Erythroblast (primary cell): ENCODE measurements at places on chromosomes 1 and 21.
A peak's percentile ranks its signal among the peaks of the same experiment; 100 is the strongest.

GRCh38 chr1:54745274-54745673 lies 19.0 kb downstream of the PARS2 start:
- no peak for DNase-seq

DNA sequence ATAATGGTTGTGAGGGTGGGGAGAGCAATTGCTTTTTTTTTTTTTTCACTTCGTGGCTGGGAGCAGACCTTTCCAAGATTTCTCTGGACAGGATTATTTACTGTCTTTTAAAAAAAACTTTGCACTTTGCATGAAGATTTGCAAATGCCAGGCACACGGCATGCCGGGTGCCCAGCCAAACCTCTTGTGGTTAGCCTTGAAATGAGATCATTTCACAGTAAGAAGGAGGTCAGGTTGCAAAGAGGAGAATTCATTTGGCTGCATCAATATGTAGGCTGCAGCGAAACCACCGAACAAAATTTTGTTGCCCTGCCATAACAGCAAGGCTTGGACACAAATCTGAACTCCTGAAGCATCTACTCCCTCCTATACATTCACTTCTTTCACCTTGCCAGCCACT lies 36.5 kb upstream of the KCND3 start:
- DNase-seq: no peak

GRCh38 chr21:45319461-45320211 lies 31.9 kb upstream of the POFUT2 start:
- DNase-seq: no peak

- DNase-seq: no peak
Measured at GRCh38 chr1:116379674-116380498, 6.8 kb downstream of the ATP1A1 start.

- DNase-seq: peak; percentile 12
Measured at GRCh38 chr1:213055767-213056166, 4.7 kb downstream of the RPS6KC1 start.

- DNase-seq: no peak
Measured at GRCh38 chr1:224639426-224639975, 23.4 kb downstream of the CNIH3 start.

DNA sequence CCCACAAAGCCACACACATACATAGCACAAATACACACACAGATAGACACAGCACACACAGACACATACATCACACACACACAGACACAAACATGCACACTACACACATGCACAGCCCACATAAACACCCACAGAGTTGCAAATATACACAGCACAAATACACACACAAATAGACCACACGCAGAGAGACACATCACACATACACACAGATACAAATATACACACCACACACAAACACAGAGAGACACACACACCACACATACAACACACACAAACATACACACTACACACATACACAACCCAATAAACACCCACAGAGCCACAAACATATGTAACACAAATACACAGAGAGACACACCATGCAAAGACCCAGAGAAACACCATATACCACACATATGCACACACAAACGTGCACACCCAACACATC lies 154.9 kb downstream of the GLUL start:
- DNase-seq: no peak
